ENCODE measurements at places on chromosomes 5 and 9.

DNA sequence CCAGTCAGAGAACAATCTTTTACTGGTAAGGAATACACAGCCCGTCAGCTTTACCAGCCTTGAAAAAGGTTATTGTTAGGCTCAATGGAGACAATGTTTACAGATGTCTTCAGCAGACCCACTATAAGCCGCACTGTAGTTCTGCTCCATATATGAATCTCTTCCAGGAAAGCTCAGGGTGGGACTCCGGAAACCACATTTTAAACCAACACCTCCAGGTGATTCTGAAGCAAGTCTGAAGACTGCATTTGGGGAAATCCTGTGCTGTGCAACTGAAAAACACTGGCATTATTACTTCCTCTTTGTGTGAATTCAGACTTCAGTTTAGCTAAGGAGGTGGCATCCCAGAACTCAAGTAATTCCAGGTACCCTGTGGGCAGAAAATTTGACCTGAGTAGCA lies 3.5 kb downstream of the GZMK start:
- peak; percentile 11 for DNase-seq

DNA sequence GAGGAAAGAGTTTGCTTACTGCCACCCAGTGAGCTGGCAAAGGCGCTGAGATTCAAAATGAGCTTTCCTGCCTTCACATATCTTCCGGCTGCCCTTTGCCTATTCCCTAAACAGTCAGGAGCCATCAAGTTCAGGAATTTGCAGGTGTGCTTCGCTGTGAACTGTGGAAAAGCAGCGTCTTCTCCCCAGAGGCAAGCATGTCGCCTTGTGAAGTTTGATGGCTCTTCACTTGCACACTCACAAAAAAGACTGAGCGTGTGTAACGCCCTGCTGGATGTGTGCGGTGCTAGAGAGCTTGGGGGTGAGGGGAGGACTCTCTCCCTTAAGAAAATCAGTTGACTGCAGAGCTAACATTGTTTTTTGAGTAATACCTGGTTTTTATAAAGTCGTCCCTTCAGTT lies 288.7 kb downstream of the DOCK8 start:
- no peak for DNase-seq

- DNase-seq, result no peak
Observed at GRCh38 chr5:119275146-119275545, 80.7 kb upstream of the TNFAIP8 start.

DNA sequence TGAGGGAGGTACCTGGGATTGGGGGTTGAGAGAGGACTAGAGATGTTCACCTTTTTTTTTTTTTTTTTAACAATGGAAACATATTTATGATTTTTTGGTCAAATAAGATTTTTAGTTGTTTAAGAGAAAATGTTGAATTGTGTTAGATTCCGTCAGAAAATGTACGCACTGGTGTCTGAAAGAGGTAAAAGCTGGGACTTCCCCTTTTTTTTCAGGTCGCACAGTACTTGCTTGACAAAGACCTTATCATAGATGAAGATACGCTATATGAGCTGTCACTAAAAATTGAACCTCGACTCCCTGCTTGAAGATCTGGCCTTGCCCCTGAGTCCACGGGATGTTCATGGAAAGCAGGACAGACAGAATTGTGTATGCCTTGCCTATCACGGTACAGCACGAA lies 7.7 kb upstream of the CKMT2 start:
- DNase-seq, result no peak

DNA sequence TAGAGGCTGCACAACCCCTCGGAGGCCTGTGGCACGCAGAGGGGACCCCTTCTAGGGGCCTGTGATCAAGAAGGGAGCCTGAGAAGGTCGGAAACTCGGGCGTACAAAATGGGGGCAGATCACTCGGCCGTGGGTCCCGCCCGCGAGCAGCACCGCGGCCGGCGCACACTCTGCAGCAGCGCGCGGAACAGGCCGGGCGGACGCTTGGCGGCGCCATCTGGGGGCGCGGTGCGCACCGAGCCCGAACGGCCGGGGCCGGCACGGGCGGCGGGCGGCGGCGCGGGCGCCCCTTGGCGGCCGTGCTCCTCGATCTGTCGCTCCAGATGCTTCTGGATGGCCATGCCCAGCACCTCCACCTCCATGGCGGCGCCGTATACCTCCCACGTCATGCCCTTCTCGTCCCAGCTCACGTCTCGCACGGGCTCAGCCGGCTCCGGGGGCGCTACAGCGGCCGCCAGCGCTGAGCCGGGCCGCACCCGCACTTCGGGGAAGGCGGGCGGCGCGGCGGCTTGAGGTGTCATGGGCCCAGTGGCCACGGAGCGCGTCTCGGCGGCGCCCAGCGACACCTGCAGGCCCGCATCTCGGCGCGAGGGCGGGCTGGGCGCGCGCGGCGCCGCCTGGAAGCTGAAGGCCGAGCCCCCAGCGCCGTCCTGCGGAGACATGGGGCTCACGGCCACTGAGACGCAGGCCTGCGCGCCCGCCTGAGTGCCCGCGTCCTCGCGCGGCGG lies 13.1 kb downstream of the GPRIN1 start:
- peak; percentile 59 for DNase-seq

GRCh38 chr9:120857481-120857880 lies 14.8 kb upstream of the PSMD5 start:
- DNase-seq, result no peak

DNA sequence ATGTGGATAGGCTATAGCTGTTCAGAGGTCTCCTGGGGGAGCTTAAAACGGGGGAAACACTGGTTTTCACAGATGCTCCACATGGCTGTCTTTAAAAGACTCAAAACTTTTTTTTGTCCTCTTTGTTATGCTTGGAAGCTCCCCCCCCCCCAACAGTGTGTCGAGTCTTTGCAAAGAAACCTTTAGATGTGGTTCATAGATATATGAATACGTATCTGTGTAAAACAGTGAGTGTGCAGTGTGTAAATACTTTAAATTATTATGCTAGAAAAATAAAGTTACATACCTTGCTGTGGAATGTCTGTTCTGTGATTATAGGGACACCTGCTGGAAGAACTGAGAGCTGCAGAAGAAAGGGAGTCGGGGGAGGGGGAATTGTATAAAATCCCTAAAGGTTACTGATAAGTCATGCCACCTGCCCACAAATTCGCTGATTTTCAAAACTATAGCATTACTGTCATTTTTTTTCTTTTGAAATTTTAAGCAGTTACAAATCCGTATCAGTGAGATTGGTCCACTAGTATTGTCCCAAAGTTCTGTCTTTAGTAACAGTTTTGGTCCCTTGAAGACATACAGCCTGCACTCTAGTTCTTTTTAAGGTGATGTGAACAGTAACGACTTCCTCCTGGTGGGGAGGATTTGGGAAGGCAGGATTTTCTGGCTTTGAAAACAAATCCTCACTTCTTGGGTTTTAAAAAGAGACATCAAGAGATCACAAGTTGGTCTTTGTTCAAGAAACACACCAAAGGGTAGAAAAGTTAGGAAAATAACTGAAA lies 22.9 kb downstream of the RGMB start:
- DNase-seq, result peak; percentile 29

- no peak for DNase-seq
Observed at GRCh38 chr9:74865177-74865576, 22.5 kb downstream of the TRPM6 start.

DNA sequence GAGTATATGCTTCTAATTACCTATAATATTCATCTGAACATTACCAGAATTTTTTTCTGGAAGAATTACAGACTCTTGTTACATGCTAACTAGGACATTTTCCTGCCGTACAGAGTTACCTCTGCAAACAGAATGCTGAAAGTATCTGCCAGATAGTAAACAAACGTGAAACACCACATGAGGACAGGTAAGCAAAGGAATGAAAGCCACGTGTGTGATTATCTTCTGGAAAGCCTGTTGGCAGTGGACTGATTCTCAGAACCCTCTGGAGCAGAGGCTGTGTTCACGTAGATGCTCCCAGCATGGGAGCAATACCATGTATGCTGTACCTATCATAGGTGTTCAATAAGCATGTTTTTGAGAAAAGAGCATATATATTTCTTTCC lies 472.6 kb downstream of the ENC1 start:
- DNase-seq, result no peak

DNA sequence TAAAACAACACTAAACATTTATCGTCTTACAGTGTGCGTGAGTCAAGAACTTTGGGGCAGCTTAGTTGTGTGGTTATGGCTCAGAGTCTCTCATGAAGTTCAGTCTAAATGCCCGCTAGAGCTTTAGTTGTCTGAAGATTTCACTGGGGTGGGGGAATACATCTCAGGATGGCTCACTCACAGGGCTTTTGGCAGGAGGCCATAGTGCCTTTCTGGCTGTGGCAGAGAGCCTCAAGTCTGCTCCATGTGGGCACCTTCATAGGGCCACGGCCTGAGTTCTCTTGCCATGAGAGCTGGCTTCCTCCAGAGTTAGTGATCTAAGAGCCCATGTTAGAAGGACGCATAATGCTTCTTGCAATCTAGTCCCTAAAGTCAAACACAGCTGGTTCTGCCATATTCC lies 258.8 kb upstream of the NUDT12 start:
- no peak for DNase-seq

- DNase-seq, result no peak
Observed at GRCh38 chr9:6758248-6758497, 400 bp downstream of the KDM4C start.

DNA sequence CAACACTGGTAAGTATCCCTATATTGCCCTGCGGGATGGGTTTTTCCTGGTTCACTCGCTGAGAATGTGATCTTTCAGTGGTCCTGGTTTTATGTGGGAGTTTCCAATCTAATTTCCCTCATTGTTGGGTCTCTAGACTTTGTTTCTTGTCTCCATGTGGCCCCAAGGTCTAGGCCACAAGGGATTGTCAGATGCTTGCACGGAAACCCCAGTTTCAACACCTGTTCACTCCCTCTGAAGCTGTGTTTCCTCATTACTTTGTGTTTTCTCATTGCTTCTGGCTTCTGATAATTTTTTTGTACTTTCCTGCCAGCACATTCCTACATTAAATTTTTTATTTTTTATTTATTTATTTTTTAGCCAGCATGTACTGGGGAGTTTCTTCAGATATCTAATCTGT lies 191.5 kb downstream of the TTLL11 start:
- no peak for DNase-seq

- no peak for DNase-seq
Observed at GRCh38 chr5:143188692-143189091, 214.8 kb downstream of the NR3C1 start.

- DNase-seq, result no peak
Observed at GRCh38 chr5:149581931-149582768, 852 bp downstream of the ARHGEF37 start.

- no peak for DNase-seq
Observed at GRCh38 chr5:14296533-14297331, 153.6 kb downstream of the TRIO start.

DNA sequence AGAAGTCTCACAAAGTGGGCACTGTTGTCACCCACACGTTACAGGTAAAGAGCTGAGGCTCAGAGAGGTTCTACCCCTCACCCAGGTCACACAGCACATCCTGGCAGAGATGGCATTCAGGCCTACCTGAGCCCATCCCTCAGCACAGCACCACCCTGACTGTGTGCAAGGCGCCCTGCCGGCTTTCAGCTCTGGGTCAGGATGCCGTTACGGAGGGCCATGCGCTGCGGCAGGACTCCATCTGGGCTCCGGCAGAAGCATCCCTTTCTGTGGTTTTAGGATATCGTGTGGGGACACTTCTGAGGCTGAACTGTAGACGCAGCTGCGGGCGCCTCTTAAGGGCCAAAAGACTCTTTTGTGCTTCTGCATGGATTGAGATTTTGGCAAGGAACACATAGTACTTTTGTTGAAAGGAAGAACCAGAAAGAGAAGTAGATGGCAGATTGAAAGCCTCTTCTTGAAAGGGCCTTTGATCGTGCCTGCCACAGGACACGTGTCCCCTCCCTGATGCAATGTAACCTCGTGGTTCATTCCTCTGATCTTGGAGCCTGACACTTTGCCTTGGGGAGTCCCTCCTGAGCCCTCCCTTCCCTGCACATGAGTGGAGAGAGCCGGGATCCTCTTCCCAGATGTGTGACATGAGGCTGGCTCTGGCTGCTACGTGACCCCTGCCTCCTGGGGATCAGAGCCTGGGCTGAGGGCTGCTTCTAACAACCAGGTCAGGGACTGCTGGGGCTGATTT lies 31.3 kb downstream of the USP20 start:
- DNase-seq, result peak; percentile 45

DNA sequence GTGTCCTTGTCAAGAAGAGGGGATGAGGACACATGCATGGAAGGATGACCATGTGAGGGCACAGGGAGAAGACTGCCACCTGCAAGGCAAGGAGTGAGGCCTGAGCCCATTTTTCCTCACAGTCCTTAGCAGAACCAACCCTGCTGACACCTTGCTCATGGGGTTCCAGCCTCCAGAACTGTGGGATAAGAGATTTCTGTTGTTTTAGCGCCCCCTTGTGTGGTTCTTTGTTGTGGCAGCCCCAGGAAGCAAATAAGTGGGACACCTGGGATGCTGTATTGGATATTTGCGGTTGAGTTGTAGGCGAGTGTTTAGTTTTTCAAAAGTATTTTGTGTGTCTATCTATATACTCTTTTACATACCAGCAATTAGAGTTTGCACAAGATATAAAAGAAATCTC lies 206.4 kb downstream of the NXNL2 start:
- no peak for DNase-seq

GRCh38 chr5:135306557-135306956 lies 92.5 kb downstream of the MACROH2A1 start:
- DNase-seq, result no peak

DNA sequence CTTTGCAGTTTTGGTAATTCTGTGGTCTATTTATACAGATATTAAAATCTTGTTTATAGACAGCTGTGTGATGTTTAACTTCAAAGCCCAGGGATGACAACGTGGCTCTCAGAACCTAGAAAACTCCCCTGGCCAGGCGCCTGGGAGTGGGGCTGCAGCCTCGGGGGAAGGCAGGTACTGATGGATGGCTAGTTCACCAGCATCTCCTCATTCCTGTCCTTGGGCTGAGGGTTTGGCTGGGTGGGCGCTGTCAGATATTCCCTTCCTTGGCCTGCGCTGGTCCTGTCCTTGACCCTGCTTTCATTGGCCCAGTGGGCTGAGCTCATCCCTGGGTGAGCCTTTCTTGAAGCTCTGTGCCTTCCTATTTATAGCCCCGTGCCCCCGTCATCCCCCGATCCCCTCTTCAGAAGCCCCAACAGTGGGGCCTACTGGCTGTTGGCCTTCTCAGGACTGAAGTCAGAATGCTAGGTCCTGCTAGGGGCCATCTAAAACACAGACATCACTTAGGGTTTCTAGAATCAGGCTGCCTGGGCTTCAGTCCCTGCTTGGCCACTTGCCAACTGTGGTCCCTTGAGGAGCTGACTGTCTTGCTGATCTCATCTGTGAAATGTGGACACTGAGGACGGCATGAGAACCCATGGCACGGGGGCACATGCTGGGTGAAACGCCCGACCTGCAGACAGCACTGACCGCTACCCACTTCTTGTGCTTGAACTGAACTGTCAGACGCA lies 20.9 kb downstream of the SH3GLB2 start:
- DNase-seq, result no peak

- no peak for DNase-seq
Observed at GRCh38 chr5:138990986-138991590, 116.0 kb upstream of the LRRTM2 start.
